Fibroblast of the conjunctiva (primary cell): ENCODE measurements at places on chromosomes 5 and 9.

DNA sequence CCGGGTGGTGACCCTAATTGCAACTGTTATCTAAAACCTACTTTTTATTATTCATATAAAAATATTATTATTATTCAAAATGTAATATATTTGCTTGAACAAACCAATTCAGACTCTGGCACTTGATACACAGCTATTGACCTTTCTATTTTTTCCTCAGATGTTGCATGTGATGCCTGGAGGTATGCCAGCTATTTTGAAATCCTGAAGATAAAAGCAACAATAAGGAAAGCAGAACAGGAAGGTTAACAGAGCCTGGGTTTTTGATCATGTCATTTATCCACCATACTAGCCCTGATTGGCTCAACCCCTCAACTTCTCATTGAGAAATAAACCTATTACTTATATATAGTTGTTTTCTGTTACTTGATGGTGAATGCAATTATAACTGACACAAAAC is 340.9 kb upstream of the KIF2A start:
- no peak for DNase-seq

GRCh38 chr5:89706731-89707130 is 702.8 kb downstream of the CETN3 start:
- no peak for DNase-seq

- DNase-seq: no peak
These were observed 21.1 kb upstream of the ARSI start for GRCh38 chr5:150323819-150324218.

GRCh38 chr5:169628892-169629291 is 8.2 kb upstream of the DOCK2 start:
- no peak for DNase-seq

- peak; percentile 49 for DNase-seq
These were observed 581.7 kb upstream of the RIOK2 start for GRCh38 chr5:97764700-97765099.
